Stimulated activated CD4-positive, alpha-beta T cell treated with anti-CD3 and anti-CD28 coated beads, Interleukin-15, amount 100 ng/mL, for 48 hours (primary cell): ENCODE measurements at places on chromosomes 11 and 22.

DNA sequence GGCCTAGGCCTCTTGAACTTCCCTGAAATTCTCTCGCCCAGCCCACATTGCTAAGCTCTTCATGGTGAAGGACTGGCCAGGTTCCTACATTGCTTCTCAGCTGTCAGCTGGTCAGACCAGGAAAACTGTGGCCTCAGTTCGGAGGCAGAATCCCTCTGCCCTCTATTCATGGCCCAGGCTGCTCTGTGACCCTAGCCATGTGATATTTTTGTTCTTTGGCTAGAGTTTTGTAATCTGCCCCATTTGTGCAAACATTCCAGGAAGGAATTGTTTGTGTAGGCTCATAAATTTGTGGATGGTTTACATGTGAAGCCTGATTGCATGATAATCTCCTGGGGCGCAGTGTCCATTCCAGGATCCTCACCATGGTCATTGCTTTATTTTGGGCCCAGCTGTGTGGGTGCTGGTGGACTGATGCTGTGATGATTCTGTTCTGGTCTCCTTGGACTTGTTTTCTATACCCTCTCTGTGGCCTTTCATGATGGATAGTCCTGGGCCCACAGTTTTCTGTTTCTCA, 149.1 kb upstream of the E2F8 start:
- no peak for DNase-seq

DNA sequence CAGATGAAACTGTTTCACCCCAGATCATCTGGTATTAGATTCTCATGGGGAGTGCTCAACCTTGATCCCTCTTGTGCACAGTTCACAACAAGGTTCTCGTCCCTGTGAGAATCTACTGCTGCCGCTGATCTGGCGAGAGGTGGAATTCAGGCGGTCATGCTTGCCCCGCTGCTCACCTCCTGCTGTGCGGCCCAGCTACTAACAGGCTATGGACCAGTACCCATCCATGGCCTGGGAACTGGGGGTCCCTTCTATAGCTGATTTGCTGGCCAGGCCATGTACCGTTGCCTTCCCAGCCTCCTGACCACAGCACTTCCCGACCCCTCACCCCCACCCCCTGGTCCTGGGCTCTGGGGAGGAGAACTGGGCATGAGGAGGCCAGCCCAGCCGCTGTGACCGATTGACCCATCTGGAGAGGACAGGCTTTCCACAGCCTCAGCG, 2.6 kb downstream of the PHLDA2 start:
- no peak for DNase-seq

- no peak for DNase-seq
Measured at GRCh38 chr11:83865636-83866461, 579.7 kb upstream of the CCDC90B start.

DNA sequence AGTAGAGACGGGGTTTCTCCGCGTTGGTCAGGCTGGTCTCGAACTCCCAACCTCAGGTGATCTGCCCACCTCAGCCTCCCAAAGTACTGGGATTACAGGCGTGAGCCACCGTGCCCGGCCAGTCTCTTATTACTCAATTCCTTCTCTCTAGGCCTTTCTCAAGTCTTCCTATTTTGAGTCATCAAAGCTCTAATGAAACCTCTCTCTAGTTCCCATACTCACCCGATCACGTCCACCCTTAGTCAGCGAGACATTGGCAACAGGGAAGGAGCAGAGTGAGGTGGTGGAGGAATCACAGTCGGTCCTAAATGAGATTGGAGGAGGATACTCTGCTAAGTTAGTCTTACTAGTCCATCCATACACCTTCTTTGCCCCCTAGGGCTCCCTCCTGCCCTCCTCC, 5.0 kb downstream of the BSCL2 start:
- DNase-seq, result no peak

GRCh38 chr22:38957046-38957770, at the start of gene APOBEC3A:
Gene APOBEC3A, plus strand, starts transcription at chr22:38957609. Its CDS starts 83 bp downstream, at chr22:38957692.
- no peak for DNase-seq

DNA sequence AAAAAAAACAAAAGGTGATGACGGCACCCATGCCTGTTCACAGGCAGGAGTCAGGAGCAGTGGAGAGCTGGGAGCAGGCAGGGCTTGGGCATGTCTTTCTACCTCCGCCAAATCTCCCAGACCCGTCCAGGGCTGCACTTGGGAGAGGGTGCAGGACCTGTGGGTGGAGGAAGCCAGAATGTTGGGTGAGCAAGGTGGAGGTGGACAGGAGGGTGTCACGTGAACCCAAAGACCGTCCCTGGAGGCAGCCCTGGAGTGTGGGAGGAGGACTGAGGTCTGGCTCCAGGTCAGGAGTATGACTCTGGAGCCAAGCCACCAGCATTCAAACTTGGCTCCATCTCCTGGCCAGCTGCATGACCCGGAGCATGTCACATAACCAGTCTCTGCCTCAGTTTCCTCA, 26.6 kb upstream of the RELT start:
- DNase-seq, result no peak

- DNase-seq, result no peak
Measured at GRCh38 chr11:91293119-91293518, 931.5 kb upstream of the FAT3 start.

- DNase-seq, result no peak
Measured at GRCh38 chr22:20256027-20256426, 12.1 kb downstream of the RTN4R start.

- no peak for DNase-seq
Measured at GRCh38 chr11:46267930-46268329, 9.5 kb upstream of the CREB3L1 start.

- no peak for DNase-seq
Measured at GRCh38 chr11:126132319-126132718, 69.7 kb upstream of the CDON start.

DNA sequence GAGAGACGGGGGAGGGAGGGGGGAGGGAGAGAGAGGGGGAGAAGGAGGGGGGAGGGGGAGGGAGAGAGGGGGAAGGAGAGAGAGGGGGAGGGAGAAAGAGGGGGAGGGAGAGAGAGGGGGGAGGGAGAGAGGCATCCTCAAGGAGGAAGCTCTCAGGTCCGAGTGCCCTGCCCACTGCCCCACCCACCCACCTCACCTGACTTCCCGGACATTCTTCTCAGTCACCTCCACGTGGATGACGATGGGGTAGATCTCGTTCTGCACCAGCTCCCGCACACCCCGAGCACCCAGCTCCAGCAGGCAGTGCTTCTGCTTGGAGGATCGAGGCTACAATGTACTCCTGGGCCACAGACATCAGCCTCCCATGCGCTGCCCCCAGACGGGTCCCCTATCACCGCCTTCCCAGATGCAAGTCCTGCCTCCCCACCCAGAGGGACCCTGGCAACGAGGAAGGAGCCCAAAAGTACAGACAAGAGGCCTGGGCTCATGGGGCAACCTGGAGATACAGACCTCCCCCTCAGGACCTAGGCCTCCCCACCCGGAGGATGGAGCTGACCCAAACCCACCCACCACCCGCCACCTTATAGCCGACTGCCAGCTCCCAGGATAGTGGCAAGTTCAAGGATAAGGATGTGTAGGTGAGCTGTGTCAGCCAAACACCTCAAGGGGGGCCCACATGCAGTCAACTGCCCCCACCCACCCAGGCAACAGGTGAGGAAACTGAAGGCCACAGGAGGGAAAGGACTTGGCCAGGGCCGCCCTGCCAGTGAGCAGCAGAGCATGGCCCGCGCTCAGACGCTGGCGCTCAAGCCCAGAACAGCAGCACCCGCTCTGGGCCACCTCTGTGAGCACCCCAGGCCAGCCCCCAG, 5.6 kb upstream of the MFNG start:
- no peak for DNase-seq

GRCh38 chr11:2387266-2387987, 10.3 kb downstream of the CD81 start:
- no peak for DNase-seq

- no peak for DNase-seq
Measured at GRCh38 chr11:12841946-12842630, 167.0 kb upstream of the RASSF10 start.

GRCh38 chr11:75809991-75810390, 5.0 kb upstream of the UVRAG start:
- no peak for DNase-seq

GRCh38 chr11:96284917-96285316, 58.1 kb downstream of the MAML2 start:
- DNase-seq, result no peak

DNA sequence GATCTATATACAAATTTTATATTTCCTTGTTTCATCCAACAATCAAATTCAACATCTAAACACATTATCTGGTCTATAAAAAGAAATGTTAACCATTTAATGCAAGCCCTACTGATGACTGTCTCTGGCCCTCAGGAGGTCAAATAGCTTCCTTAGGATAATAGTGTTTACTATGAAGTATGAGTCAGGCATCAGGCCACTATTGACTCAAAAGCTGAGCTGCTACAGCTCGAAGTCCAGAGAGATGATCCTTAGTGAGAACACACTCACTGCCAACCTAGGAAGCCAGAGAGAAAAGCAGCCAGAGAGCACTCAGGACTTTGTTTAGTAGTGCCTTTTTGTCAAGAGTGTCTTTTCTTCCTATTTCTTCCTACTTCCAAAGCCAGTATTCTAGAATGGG, 171.8 kb downstream of the SOX6 start:
- no peak for DNase-seq

DNA sequence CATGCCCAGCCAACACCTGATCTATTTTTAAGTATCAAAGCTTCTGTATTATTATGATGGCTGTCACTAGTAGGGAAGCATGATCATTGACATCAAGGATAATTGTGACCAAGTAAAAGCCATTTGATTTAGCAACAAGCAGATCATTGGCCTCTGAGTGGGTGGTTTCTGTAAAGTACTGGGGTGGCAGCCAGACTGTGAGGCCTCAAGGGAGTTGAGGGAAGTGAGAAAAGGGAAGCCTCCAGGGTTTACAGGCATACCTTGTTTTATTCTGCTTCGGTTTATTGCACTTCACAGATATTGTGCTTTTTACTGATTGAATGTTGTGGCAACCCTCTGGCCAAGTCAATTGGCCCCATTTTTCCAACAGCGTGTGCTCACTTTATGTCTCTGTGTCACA, 60.1 kb downstream of the PRR5L start:
- no peak for DNase-seq

- DNase-seq, result no peak
Measured at GRCh38 chr11:42085736-42086135, 626.3 kb upstream of the LRRC4C start.

- no peak for DNase-seq
Measured at GRCh38 chr11:18050848-18051247, 4.8 kb upstream of the TPH1 start.

DNA sequence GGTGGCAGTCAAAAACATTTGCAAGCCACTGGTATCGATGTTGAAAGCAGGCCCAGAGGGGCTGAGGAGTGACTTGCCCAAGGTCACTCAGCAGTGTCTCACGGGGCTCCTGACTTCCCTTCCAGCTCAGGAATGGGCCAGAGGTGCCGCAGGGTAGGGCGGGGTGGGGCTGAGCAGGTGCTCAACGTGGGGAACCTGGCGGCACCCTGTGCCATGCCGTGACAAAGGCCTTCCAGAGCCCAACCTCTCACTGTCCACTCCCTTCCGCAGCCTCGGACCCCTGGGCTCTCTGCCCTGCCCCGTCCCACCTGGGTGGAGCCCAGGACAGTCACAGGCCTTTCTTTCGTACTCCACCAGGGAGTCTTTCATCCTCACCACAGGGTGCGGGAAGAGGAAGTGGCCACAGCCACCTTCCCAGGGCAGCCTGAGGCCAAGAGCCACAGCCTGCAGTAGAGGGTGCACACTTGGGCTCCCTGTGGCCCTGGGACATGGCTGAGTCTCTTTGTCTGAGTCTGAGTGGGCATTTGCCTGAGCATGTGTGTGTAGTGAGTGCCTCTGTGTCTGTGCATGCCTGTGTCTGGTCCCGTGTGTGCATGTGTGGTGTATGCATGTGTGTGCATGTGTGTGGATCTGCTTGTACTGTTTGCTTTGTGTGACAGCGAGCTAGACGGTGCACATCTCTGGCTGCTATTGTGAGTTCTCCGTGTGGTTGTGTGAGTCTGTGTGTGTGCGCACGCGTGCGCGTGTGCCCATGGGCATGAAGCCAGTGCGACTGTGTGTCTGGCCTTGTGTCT, 6.0 kb upstream of the LIF start:
- no peak for DNase-seq

DNA sequence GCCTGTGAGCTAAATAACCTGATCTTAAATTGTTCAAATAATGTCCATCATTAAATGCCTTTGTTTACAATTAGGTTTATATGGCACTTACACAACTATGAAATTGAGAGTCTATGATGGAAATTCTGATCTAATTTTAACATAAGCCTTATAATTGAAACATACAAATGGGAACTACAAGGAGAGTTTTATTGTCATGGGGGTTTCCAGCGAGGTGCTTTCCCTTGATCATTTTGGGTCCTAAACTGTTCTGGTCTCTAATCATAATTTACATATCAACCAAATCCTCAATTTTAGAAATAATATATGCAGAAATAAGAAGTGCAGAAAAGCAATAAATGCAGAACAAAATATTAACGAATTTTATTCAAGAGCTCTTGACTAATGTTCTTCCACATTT, 44.9 kb downstream of the RRAS2 start:
- DNase-seq, result no peak

DNA sequence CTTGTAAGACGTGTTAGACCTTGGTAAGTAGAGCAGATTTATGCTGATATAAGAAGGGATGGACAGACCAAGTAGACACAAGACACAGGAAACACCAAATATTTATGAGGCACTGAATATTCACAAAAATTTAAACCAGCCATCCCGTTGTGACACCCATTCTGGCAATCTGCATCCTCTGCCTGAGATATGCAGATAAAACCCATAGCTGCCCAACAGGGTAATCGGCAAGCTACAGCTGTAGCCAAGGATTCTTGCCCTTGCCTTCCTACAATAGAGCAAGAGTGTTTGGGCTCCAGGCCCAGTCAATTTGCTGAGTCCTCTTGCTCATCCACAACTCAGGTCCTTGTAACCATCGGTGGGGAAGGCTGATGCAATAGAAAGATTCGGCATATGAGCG, 18.5 kb upstream of the MPZL2 start:
- DNase-seq, result no peak

- DNase-seq, result no peak
Measured at GRCh38 chr11:86582898-86583297, 89.5 kb downstream of the ME3 start.

DNA sequence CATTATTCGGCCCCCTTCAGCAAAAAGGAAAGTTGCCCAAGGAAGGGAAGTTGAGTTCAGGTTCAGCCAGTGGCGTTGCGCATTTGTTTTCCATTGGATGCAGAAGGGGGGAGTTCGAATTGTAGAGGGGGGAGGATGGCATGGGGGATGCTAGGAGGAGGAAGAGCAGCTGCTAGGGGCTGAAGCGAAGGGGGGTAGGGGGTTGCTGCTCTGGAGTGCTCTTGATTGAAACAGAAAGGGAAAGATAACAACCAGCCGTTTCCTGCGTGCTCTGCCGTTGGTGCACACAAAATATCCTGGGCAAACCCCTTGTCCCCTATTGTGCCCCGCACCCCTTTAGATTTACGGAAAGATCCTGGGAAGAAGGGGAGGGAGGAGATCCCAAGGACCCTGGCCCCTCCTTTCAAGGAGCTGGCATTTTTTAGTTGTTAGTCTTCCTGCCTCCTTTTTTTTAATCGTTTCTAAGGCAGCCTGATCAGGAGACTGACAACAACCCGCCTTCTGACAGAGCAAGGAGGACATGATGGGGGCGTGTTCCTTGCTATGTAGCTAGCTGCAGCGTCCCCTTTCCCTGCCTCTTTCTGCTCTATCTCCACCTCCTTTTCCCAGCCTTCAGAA, 2.1 kb downstream of the KMT2A start:
- peak; percentile 16 for DNase-seq
